ENCODE measurements at places on chromosomes 16 and 17. TPM values are rescaled to one million over a fixed set of nuclear protein-coding genes. Genes with fewer than 3 reads are reported as not detected.

- no peak for DNase-seq
- peaks cover 61% of the 10 kb centered on the region for H3K4me1 ChIP-seq
- H3K27me3 ChIP-seq = no peaks in the 10 kb centered on the region
- no peaks in the 10 kb centered on the region for H3K36me3 ChIP-seq
- H3K27ac ChIP-seq = peak overlapping the region; percentile 46
Measured at GRCh38 chr16:56423584-56424403, 1.6 kb downstream of the AMFR start.

DNA sequence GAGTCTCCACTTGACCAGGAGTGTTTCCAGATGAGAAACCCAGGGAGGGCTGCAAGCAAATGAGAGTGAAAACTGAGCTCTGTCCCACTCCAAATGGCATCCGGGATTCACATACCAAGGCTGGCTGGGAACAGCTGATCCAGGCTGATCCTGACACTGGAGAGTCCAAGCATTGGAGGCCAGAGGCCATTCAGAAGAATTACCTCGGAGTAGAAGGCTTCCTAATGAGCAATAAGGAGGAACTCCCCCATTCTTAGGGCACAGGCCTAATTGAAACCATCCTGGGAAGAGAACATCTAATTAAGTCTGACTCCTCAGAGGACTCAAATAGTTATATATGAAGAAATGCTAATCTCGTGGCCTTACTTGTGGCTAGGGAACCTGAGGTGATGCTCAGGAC, 142.8 kb downstream of the PRKCA start:
- no peaks in the 10 kb centered on the region for H3K27me3 ChIP-seq
- no peak overlapping the region for H3K27ac ChIP-seq
- peaks cover 15% of the 10 kb centered on the region for H3K36me3 ChIP-seq
- peaks cover 68% of the 10 kb centered on the region for H3K4me1 ChIP-seq
- DNase-seq = no peak
- H3K4me3 ChIP-seq = no peak overlapping the region

DNA sequence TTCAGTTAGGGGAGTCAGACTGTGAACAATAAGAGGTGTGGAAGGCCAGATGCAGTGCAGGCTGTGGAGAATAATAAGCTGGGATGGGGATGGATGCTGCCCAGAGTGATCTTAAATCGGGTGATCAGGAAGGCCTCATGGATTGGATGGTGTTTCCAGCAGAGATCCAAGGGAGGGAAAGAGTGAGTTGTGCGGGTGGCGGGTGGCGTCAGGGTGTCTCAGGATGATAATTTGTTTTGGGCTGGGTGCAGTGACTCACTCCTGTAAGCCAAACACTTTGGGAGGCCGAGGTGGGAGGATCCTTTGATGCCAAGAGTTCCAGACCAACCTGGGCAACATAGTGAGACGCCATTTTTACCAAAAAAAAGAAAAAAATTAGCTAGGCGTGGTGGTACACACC, 7.9 kb downstream of the CLUAP1 start:
- H3K27ac ChIP-seq = peak overlapping the region; percentile 86
- peaks cover 61% of the 10 kb centered on the region for H3K4me1 ChIP-seq
- DNase-seq = peak; percentile 39
- no peaks in the 10 kb centered on the region for H3K27me3 ChIP-seq

DNA sequence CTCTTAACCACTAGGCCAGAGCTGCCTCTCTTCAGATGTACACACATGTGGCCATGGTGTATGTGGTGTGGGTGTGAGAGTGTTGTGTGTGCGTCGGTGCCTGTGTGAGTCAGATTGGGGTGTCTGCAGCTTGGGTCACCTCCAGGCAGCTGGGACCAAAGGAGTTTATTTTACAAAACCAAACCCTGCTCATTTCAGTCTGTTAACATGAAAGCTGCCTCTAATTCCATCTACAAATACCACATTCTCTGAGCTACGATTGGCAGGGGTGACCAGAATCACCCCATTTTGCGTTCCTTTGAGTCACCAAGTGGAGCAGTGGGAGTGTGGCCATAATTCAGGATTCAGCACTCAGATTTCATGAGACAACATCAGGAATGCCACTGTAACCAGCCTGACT, 105.3 kb downstream of the IRX5 start:
- H3K27ac ChIP-seq = no peak overlapping the region
- DNase-seq = no peak
- H3K36me3 ChIP-seq = no peaks in the 10 kb centered on the region

DNA sequence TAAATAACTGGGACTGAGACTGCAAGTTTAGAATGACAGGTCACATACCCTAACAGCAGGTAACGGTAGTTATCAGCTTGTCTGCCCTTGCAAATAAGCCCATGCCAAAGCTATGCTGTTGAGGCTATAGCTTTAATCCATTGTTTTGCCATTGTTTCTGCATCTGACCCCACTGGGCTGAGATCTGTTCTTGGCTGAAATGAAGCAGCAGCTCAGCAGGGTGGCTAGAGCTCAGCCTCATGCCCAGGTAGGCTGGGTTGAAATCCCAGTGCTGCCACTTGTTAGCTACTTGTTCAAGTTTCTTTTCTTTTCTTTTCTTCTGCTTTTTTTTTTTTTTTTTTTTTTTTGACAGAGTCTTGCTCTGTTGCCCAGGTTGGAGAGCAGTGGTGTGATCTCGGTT, 40.1 kb downstream of the NKD1 start:
- no peaks in the 10 kb centered on the region for H3K27me3 ChIP-seq
- H3K27ac ChIP-seq = no peak overlapping the region
- H3K36me3 ChIP-seq = no peaks in the 10 kb centered on the region
- H3K4me3 ChIP-seq = no peak overlapping the region
- DNase-seq = no peak

DNA sequence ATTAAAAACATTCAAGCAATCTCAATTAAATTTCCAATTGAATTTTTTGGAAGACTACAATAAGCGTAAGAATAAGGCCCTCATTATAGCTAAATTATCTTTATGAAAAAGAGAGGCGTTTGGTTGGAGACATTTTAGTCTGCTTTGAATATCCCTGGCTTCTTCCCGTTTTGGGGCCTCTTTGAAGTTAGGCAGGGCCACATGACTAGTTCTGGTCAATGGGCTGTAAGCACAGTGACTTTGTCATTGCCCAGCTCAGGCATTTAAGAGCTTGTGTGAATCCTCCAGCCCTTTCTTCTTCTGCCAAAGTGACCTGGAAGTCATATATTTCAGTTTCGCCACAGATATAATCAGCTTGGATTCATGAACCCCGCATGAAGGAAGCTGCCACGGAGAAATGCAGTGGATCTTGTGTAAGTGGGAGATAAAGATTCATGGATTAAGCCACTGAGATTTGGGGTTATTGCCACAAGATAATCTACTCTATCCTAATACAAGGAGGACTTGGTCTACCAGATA, 21.7 kb upstream of the UBTF start:
- no peaks in the 10 kb centered on the region for H3K27me3 ChIP-seq
- no peak overlapping the region for H3K4me3 ChIP-seq
- no peak for DNase-seq
- H3K27ac ChIP-seq = no peak overlapping the region

DNA sequence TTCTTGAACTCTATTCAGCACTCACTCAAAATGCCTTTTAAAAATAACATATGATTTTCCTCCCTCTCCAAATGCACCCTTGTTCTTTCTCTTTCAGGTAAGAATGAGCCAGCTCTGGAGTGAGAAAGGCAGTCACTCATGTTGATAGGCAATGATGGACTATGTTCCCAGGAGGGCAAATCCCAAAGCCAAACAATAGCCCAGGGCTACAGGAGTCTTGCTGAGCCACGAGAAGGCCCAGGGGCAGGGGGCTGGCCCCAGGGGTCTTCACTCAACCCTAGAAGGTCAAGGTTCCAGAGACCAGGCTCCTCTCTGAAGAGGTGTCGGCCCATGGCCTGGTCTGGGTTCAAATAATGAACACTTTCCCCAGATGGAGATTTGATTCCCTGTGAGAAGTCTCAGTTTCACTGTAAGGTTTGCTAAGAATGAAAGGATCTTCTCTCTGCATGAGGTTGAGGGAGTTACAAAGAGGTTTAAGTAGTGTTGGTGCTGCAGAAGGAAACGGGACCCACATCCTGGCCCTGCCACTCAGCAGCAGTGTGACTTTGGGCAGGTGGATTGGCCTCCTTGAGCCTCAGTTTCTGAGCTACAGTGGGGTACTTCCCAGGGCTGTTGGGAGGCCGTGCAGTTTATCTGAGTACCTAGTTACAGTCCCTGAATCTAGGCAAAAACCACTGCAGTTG, 49.0 kb downstream of the RTN4RL1 start:
- H3K4me3 ChIP-seq = no peak overlapping the region
- no peak overlapping the region for H3K27ac ChIP-seq
- peak; percentile 32 for DNase-seq
- peaks cover 12% of the 10 kb centered on the region for H3K27me3 ChIP-seq
- peaks cover 15% of the 10 kb centered on the region for H3K4me1 ChIP-seq

- no peak overlapping the region for H3K27ac ChIP-seq
- no peak overlapping the region for H3K4me3 ChIP-seq
- DNase-seq = no peak
Measured at GRCh38 chr16:82633964-82634600, 7.3 kb downstream of the CDH13 start.

GRCh38 chr17:72677714-72678390, 414.6 kb downstream of the SLC39A11 start:
- no peak overlapping the region for H3K27ac ChIP-seq
- no peaks in the 10 kb centered on the region for H3K27me3 ChIP-seq
- H3K4me1 ChIP-seq = no peaks in the 10 kb centered on the region

- H3K4me3 ChIP-seq = peak overlapping the region; percentile 89
- DNase-seq = peak; percentile 33
- H3K36me3 ChIP-seq = peaks cover 31% of the 10 kb centered on the region
Measured at GRCh38 chr17:77087650-77088454, 52.9 kb upstream of the SEC14L1 start.

GRCh38 chr17:76701471-76701967, 9.2 kb downstream of the MXRA7 start:
- no peak for DNase-seq
- H3K27me3 ChIP-seq = no peaks in the 10 kb centered on the region
- H3K36me3 ChIP-seq = no peaks in the 10 kb centered on the region

DNA sequence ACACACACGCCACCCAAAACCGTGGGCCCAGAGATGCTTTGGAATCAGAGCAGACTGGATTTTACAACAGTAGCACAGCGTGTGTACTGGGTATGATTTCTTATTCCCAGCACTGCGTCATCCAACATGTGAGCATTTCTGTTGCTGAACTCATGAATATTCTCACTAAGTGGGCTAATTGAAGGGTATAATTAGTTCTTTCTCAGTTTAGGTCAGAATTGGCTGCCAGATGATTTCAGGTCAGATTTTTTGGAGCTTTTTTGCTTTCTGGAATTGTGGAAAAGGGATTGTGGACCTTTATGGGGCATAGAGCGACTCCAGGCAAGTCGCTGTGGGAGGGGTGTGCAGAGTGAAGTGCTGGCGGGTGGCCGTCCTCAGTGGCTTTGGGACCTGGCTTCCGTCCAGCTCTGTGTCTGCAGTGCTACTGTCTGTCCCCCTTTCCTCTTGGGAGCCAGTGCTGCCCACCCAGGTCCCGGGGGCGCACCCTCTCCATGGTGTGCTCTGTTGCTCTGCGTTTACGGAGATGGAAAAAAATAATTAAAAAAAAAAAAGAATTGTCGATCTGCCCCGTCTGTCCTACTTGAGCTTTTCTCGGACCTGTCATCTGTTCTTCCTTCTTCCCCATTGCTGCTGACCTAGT, 25.0 kb downstream of the FOXK2 start:
- no peaks in the 10 kb centered on the region for H3K27me3 ChIP-seq
- peaks cover 4% of the 10 kb centered on the region for H3K36me3 ChIP-seq
- H3K27ac ChIP-seq = no peak overlapping the region
- H3K4me3 ChIP-seq = no peak overlapping the region
- peaks cover 41% of the 10 kb centered on the region for H3K4me1 ChIP-seq

DNA sequence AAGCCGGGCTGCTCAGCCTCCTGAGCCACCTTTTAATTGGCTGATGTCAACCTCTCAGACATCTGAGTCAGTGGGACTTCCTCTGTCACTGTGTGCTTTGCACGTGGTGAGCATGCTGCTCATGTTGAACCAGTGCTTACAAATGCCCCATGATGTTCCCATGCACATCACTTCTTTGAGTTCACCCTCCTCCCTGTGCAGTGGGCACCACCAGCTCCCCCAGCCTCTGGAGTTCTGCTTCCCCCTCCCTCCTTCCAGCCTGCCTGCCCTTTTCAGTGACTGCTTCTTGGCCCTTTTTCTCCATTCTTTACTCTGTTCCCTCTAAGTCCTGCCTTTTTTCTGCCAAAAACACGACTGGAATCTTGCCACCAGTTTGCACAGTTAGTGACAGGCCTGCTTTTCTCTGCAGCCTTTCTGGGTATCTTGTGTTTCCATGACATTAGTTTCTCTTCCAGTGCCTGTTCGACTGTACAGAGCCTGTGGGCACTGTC, 41.6 kb downstream of the USP10 start:
- no peaks in the 10 kb centered on the region for H3K27me3 ChIP-seq
- H3K27ac ChIP-seq = no peak overlapping the region
- peaks cover 22% of the 10 kb centered on the region for H3K36me3 ChIP-seq
- no peak overlapping the region for H3K4me3 ChIP-seq
- peaks cover 37% of the 10 kb centered on the region for H3K4me1 ChIP-seq

GRCh38 chr17:39239640-39240314, 14.0 kb upstream of the STAC2 start:
- peaks cover 24% of the 10 kb centered on the region for H3K4me1 ChIP-seq
- peak; percentile 86 for DNase-seq

- DNase-seq = no peak
- no peaks in the 10 kb centered on the region for H3K36me3 ChIP-seq
- H3K27ac ChIP-seq = no peak overlapping the region
- H3K27me3 ChIP-seq = peaks cover 11% of the 10 kb centered on the region
- no peak overlapping the region for H3K4me3 ChIP-seq
Measured at GRCh38 chr17:55898195-55898594, 147.3 kb downstream of the PCTP start.

DNA sequence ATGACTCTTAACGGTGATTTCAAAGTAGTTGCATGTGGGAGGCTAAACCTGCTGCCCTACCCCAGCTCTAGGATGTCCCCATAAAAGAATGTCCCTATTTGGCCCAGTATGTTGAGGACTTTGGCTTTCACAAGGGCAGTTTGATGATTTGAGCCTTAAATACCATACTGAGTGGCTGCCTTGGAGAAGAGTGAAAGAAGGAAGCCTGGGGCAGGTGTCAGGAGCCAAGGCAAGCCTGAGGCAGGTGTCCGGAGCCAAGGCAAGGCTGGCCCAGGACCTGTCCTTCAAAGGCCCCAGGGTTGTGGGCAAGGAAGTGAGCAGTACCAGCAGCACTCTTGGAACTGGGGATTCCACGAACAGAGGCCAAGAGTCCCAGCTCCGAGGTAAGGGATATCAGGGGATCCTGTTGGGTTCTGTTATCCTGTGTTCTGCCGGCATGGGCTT, 18.6 kb downstream of the ST6GALNAC2 start:
- no peaks in the 10 kb centered on the region for H3K27me3 ChIP-seq
- peaks cover 40% of the 10 kb centered on the region for H3K36me3 ChIP-seq
- no peak overlapping the region for H3K4me3 ChIP-seq
- H3K4me1 ChIP-seq = peaks cover 35% of the 10 kb centered on the region
- DNase-seq = no peak

GRCh38 chr17:72090108-72090507, 30.7 kb upstream of the SOX9 start:
- H3K27ac ChIP-seq = no peak overlapping the region
- no peak for DNase-seq
- H3K4me3 ChIP-seq = no peak overlapping the region
- H3K27me3 ChIP-seq = no peaks in the 10 kb centered on the region
- H3K36me3 ChIP-seq = no peaks in the 10 kb centered on the region

Gene IGF2BP1
- 0.22 TPM for total RNA-seq

Gene COX11
- total RNA-seq = 49.9 TPM

Gene PIK3R5
- total RNA-seq = 20.7 TPM

Gene GTF3C1
- 52.9 TPM for total RNA-seq

Gene PER1
- total RNA-seq = 48.9 TPM

Data from activated CD4-positive, alpha-beta memory T cell treated with anti-CD3 and anti-CD28 coated beads for 36 hours (primary cell).